ENCODE measurements at places on chromosomes 4 and X.
A peak's percentile ranks its signal among the peaks of the same experiment; 100 is the strongest.

GRCh38 chr4:126144543-126145237, 829.9 kb downstream of the FAT4 start:
- DNase-seq = no peak

DNA sequence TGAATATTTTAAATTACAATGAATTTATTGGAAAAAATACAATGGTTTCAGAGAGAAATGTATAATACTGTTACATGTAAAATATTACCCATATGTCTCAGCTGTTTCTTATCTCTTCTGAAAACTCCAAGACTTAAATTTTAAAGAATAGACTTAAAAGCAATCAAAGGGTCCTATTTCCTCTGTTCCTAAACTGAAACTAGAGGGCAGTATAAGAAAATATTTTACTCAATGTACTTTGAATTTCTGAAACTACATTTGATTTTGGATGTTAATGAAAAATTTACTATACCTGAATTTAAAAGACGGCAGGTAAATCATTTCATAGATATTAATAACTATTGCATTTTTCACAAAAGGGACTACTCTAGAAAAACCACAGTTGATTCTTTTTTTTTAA, 200.2 kb downstream of the LRBA start:
- no peak for DNase-seq

GRCh38 chr4:1592709-1593417, 91.2 kb downstream of the FAM53A start:
- no peak for DNase-seq

DNA sequence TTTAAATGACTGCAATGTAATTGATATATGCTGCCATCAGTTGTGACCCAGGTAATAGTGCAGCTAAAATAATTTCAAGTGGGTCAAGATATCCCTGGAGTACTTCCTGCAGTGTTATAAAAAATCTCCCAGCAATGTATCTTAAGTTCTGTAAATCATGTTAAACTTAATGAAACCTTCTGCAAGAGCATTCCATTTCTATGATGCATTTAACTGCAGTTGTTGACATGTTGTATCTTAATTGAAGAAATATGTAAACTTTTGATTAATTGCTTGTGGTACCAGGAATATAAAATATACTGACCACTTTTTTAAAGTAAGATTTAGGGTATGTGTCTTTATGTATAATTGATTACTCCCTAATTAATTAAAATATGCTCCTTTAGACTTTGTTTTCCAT, 213.6 kb downstream of the AFF2 start:
- DNase-seq = no peak

- DNase-seq = no peak
Measured at GRCh38 chr4:112485930-112486329, 30.1 kb downstream of the NEUROG2 start.

DNA sequence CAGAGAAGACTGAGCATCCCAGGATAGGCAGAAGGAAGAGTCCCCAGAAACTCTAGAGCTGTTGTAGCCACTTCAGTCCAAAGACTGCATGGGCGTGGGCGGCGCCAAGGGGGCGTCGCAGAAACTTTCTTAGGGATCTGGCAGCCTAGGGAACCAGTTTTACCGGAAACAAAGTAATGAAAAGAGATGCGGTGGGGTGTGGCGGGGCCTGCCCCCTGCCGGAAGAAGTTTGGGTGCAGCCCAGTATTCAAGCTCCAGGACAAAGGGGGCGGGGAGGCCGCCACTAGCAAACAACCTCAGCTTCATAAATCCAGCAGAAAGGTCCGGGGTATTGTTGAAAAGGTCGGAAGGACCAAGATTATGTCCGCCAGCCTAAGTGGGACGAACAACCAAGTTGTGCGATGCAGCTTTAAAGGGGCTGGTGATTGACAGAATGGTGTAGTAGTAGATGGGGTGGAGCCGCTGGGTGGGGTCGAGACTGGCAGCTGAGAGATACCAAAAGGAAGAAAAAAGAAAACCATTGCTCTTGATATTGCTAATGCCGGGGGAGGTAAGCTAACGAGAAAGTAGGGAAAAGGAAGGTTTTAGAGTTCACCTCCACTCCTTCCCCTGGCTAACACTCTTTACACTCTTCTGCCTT, 190.5 kb downstream of the RRAGB start:
- DNase-seq = peak; percentile 0

DNA sequence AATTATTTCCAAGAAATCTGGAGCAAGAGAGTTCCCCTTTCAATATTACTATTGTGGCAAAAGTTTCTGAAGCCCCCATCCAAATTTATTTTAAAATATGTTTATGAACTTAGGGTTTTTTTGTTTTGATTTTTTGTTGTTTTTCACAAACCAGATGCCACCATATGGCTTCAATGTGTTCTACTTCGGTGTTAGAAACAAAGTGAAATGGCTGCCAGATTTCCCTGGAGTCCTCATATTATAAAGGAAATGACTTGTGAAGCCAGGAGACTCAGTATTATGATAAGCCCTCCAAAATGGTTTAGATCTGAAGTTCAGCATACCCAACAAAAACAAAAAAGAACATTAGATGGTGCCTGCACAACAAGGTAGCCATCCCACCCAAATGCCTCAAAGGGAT, 154.2 kb upstream of the SPANXC start:
- no peak for DNase-seq

GRCh38 chr4:30714408-30715031, 5.6 kb upstream of the PCDH7 start:
- peak; percentile 13 for DNase-seq

GRCh38 chrX:108833993-108834392, 97.6 kb upstream of the IRS4 start:
- DNase-seq = no peak

GRCh38 chr4:122588453-122589238, 32.2 kb downstream of the IL21 start:
- DNase-seq = no peak

GRCh38 chr4:2768921-2769336, 12.8 kb upstream of the TNIP2 start:
- no peak for DNase-seq

DNA sequence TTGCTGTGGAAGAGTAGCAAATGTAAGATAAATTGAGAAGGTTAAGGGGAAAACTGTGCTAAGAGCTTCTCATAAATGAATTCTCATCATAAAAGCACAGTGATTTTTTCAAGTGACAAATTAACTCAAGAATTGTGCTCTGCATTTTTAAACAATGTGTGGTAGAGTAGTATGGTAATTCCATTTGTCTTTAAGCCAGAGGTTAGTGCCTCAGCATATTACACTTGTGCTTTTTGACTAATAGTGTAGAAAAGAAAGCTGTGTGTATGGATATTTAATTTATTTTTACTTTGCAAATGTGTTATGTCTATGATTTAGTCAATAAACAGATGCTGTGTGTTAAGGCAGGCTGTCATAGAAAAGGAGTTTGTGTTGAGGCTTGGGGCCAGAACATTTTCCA, 61.0 kb downstream of the FHIP1A start:
- peak; percentile 35 for DNase-seq

DNA sequence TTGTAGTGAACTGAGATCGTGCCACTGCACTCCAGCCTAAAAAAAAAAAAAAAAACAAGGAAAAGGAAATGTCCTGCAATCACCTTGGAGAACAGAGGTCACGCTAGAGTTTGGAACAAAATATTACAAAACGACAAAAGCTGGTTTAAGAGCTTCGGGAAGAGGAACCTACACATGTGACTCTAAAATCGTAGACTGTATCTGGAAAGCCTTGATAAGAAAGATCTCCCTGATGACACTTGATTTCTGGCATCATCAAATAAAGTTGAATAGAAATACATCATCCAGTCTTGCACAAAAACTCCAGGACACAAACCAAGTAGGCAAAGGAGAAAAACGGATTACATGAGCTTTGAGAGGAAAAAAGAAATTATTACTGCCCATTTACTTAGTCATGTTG, 31.1 kb upstream of the DOCK11 start:
- no peak for DNase-seq

DNA sequence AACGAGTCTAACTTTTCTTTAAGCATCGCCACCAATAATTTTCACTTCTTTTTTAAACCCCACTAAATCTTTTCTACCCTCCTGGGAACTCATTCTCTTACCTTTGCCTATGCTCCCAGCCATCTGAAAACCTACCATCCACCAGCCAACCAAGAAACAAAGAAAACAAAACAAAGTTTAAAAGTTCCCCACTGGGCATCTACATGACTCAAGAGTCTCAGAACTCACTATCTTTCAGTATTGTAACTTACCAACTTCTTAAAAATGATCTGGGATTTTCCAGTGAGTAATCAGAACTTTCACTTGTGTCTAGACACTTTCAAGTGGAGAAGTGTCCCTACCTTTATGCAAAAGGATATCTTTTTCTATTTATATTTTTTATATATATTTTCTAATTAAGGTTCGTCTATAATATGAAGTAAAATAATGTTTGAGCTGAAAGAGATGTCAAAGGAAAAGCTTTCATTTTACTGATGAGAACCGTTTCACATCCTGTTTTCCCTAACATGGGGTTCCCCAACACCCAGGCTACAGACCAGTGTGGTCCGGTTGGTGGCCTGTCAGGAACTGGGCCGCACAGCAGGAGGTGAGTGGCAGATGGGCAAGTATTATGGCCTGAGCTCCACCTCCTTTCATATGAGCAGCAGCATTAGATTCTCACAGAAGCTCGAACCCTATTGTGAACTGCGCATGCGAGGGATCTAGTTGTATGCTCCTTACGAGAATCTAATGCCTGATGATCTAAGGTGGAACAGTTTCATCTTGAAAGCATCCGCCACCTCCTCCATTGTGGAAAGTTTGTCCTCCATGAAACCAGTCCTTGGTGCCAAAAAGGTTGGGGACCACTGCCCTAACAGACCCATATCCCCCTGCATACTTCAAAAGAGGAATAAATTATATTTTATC, 9.8 kb upstream of the TIGD2 start:
- DNase-seq = no peak

DNA sequence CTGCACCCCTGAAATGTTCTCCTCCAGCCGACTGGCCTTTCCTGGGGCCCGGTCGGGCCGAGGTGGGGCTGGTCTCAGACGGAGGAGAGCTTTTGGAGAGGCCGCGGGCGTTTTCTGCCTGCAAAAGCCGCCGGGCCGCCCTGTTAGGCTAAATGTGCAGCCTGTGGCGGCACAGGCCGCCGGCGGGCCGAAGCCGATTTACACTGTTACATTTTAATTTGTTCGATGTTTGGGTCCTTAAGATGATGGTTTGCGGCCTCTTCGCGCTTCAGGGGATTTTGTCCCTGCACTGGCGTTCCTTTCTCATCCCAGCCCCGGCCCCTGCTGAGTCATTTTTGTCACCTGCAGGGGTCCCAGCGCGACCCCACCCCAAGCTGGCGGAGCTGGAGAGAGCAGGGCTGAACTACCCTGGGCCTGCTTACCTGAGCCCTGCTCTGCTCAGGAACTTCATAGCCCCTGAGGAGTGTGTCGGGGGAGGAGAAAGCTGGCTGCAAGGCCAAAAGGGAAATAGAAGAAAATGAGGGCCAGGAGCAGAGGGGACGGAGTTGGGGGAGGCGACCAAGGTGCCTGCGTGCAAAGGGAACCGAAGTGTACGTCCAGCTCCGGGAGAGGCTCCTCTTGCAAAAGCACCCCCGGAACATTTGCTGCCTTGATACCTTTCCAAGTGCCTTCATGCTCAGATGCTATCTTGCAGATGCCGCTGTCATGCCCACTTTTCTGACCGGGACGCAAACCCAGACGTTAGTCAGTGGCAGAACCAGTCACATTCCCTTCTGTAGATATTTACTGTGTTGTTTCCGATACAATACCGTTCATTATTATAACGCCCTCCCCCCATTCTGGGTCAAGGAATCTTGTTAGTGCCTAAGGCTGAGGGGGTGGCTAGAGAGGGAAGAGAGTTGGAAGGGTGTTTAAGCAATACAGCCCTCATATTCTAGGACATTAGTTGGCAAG, 977 bp upstream of the RBBP7 start:
- peak; percentile 52 for DNase-seq

GRCh38 chrX:50726296-50726695, 87.7 kb downstream of the SHROOM4 start:
- no peak for DNase-seq

GRCh38 chr4:6573551-6573950, 1.4 kb upstream of the MAN2B2 start:
- no peak for DNase-seq

- no peak for DNase-seq
Measured at GRCh38 chr4:79645942-79646341, 237.9 kb upstream of the GK2 start.

DNA sequence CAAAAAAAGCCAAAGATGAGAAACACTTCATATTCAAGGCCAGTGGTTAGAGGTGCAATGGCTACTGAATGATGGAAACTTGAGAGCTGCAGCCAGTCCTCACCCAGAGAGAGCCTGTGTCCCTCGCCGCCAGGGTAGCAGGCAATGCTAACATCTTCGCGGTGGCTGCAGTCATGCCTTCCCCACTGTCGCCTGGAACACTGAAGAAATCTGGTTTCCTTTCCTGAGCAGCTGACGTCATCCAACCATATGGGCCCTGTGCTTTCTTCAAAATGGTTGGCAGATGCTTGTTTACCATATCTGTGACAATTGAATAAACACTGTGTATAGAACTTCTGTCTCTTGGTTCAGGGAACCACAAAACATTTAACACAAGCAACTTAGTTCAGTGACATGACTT, 39.7 kb downstream of the PRSS12 start:
- peak; percentile 62 for DNase-seq

GRCh38 chr4:112818594-112818965, 181.6 kb downstream of the LARP7 start:
- DNase-seq = peak; percentile 24

- no peak for DNase-seq
Measured at GRCh38 chr4:31557437-31557836, 837.3 kb downstream of the PCDH7 start.

GRCh38 chr4:123786920-123787319, 390.3 kb downstream of the SPRY1 start:
- DNase-seq = no peak

- no peak for DNase-seq
Measured at GRCh38 chrX:103400931-103401330, 24.6 kb downstream of the BEX3 start.

- no peak for DNase-seq
Measured at GRCh38 chr4:43776371-43776770, 672.2 kb downstream of the KCTD8 start.

GRCh38 chr4:6964858-6965257, 55.2 kb downstream of the TBC1D14 start:
- no peak for DNase-seq

GRCh38 chrX:121987163-121987562, 939.8 kb downstream of the GLUD2 start:
- DNase-seq = no peak

DNA sequence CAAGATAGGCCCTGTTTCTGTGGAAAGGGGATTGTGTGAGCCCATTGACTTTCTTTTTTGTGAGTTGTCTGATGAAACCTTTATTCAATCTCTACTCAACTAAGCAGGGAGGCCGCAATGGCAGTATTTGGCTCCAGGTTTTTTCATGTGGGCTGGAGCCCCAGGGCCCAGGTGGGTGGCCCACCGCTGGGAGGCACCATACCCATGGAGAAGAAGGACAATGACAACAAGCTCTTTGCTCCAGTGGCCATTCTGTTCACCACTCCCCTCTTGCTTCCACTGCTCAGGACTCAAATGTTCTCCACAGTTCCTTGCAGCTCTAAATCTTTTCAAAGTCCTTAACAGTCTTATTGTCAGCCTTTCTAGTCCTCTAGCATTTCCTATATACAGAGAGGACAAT, 54.1 kb downstream of the HOPX start:
- DNase-seq = no peak

GRCh38 chr4:117370944-117371668, 285.7 kb upstream of the TRAM1L1 start:
- DNase-seq = no peak

- no peak for DNase-seq
Measured at GRCh38 chrX:124426288-124427169, 80.2 kb downstream of the SH2D1A start.

GRCh38 chr4:140059159-140059558, 94.8 kb downstream of the MAML3 start:
- no peak for DNase-seq

GRCh38 chrX:20270562-20270890, 3.8 kb upstream of the RPS6KA3 start:
- no peak for DNase-seq
